ENCODE measurements at places on chromosomes 7 and 10. TPM values are rescaled to one million over a fixed set of nuclear protein-coding genes. Genes with fewer than 3 reads are reported as not detected.

DNA sequence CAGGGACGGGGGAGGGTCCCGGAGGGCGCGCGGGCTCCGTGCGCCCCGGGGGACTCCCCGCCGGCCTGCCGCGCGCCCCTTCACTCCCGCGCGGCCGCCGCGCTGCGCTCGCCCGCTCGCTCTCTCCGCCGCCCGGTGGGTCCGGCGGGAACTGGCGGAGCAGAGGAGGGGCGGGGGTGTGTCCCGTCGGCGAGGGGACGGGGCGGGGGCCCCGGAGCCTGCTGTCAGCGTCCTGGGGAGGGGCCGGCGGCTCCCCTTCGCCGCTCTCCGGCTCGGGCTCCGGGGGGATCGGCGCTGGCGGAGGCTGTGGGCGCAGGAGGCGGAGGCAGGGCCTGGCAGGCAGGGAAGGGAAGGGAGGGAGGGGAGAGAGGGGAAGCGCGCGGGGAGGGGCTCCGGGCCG is at the start of gene SH3PXD2A:
Gene SH3PXD2A, minus strand, starts transcription at position 153 of the 400 bp plus-strand sequence. CDS start 310 bp downstream, outside the sequence.
- peak; percentile 50 for DNase-seq

DNA sequence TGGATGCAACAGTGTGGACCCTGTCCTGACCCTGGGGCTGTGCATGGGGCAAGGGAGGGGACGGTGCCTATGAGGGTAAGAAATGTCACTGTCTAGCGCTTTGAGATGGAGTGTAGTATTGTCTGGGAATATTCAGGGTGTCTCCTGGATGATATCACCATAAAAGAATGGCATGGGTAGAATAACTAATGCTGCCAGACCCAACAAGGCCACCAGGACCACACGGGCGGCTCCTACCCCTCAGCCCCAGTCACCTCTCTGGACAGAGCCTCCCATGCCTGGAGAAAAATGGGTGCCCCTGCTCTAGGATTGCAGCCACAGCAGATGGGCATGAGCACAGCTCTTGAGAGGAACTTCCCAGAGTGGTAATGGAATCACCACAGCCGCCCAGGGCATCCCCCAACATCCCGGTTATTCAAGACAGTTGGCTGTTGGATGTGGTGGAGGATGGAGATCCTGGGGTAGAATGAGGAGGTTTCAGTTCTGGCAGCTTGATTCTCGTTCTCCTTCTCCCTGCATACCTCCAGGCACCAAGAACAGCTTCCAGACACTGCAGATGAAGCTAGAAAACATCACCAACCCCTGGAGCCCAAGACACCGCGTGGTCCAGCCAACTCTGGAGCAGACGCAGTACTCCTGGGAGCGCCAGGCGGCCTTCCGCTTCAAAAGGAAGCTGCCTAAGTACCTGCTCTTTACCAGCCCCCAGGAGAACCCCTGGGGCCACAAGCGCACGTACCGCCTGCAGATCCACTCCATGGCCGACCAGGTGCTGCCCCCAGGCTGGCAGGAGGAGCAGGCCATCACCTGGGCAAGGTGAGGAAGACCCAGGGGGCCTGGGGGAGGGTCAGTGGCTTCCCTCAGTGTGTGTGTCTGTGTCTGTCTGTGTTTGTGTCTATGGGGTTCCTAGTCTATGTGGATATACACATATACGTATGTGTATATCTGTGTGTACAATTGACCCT is 6.2 kb downstream of the AOC1 start:
- no peak for DNase-seq

DNA sequence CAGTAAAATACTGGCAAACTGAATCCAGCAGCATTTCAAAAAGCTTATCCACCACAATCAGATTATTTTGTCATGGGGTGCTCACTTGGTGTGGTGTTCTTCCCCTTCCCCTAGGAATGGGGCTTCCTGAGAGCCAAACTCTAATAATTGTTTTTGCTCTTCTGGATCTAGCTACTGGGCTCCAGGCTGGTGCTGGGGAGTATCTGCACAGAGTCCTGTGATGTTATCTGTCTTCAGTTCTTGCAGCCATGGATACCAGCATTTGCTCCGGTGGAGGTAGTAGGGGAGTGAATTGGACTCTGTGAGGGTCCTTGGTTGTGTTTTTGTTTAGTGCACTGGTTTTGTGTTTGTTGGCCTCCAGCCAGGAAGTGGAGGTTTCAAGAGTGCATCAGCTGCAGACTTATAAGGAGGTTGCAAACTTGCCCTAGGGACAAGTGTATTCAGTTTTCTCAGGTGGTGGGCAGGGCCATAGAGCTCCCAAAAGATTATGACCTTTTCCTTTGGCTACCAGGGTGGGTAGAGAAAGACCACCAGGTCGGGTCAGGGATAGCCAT is 308.5 kb upstream of the MAGI2 start:
- DNase-seq, result no peak

DNA sequence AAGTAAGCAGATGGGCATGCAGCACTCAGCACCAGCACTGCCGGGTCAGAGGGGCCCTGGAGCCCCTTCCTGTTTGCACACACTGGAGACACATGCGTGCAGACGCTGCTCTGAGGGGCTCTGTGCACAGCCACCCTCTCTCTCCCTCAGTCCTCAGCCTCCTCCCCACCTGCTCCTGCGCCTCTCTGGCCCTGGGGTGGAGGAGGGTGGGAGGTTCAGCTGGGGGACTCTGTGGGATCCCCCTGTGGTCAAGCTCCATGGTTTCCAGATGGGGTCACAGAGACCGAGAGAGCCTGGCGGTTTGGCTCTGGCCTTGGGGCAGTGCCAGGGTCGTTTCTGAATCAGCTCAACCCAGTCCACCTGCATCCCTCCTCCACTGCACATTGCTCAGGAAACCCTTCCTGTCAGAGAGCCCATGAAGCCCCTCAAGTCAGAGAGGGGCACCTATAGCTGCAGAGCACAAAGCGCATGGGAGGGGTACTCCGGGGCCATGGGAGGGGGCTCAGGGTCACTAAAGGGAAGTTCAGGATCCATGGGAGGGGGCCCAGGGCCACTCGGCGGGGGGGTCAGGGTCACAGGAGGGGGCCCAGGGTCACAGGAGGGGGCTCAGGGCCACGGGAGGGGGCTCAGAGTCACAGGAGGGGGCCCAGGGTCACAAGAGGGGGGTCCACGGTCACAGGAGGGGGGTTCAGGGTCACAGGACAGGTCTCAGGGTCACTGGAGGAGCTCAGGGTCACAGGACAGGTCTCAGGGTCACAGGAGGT is 161.7 kb downstream of the ADARB2 start:
- DNase-seq, result peak; percentile 39

GRCh38 chr10:13643016-13643415 is 56.3 kb downstream of the PRPF18 start:
- no peak for DNase-seq

DNA sequence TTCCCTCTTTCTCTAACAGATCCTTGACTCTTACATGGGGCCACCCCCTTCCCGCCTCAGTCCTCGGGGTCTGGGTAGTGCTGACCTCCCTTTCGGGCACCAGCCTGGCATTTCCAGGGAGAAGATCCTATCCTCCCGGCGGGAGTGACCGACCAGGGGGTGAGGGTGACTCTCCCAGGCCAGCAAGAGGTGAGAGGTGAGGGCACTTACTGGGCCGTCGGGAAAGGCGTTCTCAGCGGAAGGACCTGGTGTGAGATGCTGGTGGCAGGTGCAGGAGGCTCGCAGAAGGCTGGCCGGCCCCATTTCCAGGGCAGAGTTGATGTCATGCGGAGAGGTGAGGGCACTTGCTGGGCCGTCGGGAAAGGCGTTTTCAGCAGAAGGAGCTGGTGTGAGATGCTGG is 4.2 kb upstream of the FOXL3 start:
- DNase-seq, result peak; percentile 43

DNA sequence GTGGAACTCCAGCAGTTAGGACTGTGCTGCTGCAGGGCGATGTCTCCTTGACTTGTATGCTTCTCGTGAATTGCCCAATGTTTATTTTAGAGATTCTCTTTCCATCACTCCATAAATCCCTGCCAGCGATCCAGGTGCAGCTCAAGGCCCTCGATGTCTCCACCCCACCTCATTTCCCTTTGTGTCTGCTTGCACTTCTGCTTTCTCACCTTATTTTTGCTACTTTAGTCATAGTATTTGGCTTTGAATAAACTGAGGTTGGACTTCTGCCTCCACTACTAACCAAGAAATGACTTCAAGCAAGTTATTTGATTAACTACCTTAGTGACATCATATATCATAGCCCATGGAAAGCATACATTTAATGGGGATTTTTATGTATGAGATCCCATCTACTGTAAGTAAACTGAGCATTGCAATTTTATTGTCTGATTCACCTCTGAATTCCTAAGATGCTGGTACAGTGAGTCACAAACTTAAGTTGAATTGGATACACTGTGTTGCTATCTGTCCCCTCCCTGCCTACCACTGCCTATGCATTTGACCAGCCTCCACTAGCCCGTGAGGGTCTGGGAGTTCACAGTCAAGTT is 255.8 kb downstream of the ABCA13 start:
- DNase-seq, result no peak

Gene CDHR3
- total RNA-seq, result 4.7 TPM
